ENCODE measurements at places on chromosomes 12 and 14. TPM values are rescaled to one million over a fixed set of nuclear protein-coding genes. Genes with fewer than 3 reads are reported as not detected.

Gene FGF23
- total RNA-seq = 0.42 TPM

GRCh38 chr12:132275110-132275531 is 54.3 kb downstream of the GALNT9 start:
- peak; percentile 64 for DNase-seq
- H3K27ac ChIP-seq = no peak overlapping the region
- H3K27me3 ChIP-seq = no peaks in the 10 kb centered on the region
- no peaks in the 10 kb centered on the region for H3K36me3 ChIP-seq

DNA sequence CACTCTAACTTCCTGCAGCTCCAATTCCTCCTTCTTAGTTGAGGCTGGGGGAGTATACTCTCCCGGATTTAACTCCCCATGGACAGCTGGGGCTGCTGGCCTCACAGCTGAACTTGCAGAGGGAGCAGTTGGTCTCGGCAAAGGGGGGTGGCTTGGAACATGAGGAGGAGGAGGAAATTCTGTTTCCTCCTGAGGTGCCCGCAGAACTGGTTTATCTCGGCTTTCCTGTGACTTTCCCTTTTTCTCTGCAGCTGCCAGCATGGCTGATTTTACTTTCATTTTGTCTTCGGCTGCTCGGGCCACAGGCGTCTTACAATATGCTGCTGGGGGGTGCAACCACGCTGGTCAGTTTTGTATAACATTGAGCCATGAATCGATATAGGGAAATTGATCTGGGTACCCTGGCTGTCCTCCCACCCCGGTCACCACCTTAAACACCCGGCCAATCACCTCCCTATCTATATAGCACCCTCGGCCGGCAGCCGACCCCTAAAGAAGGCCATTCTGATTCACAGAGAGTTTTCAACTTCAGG is 1317.6 kb downstream of the TMEM121 start:
- H3K27ac ChIP-seq = no peak overlapping the region
- DNase-seq = no peak
- H3K4me3 ChIP-seq = no peak overlapping the region
- no peaks in the 10 kb centered on the region for H3K4me1 ChIP-seq
- no peaks in the 10 kb centered on the region for H3K27me3 ChIP-seq

GRCh38 chr12:54299515-54300224 is 1.1 kb downstream of the NFE2 start:
- peaks cover 13% of the 10 kb centered on the region for H3K4me1 ChIP-seq
- peak overlapping the region; percentile 63 for H3K4me3 ChIP-seq
- no peaks in the 10 kb centered on the region for H3K27me3 ChIP-seq
- DNase-seq = no peak
- H3K36me3 ChIP-seq = no peaks in the 10 kb centered on the region

GRCh38 chr12:8860165-8860961 is 37.9 kb downstream of the A2ML1 start:
- H3K27me3 ChIP-seq = no peaks in the 10 kb centered on the region
- no peaks in the 10 kb centered on the region for H3K4me1 ChIP-seq

- peaks cover 7% of the 10 kb centered on the region for H3K36me3 ChIP-seq
- H3K27ac ChIP-seq = no peak overlapping the region
- no peaks in the 10 kb centered on the region for H3K4me1 ChIP-seq
- no peaks in the 10 kb centered on the region for H3K27me3 ChIP-seq
- no peak overlapping the region for H3K4me3 ChIP-seq
These were observed 28.5 kb upstream of the KLHL42 start for GRCh38 chr12:27751386-27752047.

Data from H1 (cell line).